Tongue (tissue), 3 donors: ENCODE measurements at places on chromosomes 1 and 21.

DNA sequence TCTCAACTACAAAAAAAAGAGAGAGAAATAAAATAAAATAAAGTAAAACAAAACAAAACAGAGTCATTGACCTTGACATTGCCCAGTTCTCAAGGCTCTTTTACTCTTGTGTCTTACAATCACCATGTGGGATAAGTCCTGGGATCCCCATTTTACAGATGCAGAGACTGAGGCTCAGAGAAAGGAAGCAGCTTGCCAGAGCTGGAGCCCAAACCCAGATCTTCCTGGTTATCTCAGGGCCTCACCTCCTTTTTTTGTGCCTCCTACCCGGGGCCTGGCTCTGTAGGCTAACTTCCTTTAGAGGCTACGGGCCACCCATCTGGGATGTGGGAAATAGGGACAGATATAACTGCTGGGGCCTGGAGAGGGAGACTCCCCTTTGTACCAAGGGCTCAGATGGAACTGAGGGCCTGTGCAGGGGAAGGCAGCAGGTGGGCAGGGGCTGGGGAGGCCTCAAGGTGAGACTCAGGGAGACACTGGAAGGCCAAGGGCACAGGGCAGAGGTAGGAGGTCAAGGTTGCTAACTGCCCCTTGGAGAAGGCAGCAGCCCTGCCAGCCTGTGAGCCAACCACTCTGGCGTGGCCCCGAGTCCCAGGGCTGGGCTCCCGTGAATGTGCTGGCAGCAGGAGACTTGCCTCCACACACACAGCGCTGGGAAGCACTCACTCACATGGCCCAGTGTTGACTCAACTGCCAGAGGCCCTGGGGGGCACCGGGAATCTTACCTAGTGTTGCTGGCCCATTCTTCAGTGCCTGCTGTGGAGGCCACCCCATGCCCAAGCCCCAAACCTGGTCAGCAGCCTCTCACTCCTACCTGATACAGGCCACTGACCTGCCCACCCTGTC is 6.5 kb upstream of the ECE1 start:
- DNase-seq, result no peak

DNA sequence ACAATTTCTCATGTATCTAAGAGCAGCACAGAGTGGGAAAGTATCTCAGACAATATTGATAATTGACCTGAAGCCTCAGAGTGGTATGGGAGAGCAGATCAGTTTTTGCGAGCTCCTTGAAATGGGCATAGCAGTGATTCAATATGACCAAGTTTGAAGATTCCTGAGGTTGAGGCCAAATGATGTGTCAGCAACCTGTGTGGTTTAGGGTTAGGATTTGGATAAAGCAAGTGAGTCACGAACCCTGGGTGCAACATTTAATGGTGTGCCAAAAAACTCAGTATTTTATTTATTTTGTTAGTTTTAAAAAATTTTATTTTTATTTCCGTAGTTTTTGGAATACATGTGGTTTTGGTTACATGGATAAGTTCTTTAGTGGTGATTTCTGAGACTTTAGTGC is 92.5 kb upstream of the C21orf91 start:
- DNase-seq, result no peak

DNA sequence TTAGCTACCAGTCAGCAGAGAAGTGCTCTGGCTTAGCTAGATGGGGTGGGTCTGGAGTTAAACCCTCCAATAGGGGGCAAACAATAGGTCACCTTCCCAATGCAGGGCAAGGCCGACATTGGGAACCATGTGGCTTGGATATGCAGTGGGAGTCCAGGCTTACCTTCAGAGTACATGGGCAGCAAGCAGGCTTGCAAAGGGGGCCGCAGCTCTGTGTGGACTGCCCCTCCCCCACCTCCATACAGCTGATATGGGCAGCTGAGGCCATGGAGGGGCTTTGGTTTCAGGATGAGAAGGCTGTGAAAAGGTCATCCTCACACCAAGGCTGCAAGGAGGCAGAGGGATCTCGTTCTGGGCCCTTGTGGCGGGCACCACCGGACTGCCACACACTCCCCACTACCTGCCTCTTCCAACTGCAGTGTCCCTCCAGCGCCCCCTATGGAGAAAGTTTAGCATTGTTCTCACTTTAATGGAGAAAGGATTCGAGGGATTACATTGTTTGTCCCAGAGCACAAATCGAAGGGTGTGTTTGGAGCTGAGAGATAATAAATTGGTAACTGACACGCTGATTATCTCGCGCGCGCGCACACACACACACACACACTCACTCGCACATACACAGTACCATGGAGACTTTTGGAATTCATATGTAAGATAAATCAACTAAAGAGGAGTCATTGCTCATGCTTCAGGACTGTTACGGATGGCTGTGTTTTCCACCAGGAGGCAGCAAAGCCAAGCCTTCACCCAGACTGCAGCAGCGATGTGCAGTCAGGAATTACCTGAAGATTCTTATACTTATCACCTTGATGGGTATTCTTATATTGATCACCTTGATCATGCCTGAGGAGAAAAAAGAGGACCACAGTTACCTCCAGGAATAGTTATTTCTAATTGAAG is 7.0 kb upstream of the SMCP start:
- DNase-seq, result peak; percentile 50

- no peak for DNase-seq
Measured at GRCh38 chr1:165487921-165488320, 43.0 kb upstream of the RXRG start.

DNA sequence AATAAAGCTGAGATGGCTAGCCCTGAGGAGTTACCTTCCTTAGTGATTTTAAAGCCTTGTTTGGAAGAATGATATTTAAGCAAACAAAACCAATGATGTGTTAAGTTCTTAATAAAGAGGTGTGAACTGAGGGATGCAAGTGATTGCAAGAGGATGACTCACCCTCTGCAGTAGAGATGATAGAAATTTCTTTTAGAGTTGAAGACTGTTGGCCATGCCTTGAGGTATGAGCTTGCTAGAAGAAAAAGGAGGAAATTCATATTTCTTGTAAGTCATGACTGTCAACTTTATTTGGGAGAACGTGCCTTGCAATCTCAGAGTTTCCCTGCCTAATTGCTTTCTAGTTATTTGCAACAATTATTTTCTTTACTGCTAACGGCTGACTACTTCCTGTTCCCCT is 94.7 kb downstream of the PLA2G4A start:
- no peak for DNase-seq

DNA sequence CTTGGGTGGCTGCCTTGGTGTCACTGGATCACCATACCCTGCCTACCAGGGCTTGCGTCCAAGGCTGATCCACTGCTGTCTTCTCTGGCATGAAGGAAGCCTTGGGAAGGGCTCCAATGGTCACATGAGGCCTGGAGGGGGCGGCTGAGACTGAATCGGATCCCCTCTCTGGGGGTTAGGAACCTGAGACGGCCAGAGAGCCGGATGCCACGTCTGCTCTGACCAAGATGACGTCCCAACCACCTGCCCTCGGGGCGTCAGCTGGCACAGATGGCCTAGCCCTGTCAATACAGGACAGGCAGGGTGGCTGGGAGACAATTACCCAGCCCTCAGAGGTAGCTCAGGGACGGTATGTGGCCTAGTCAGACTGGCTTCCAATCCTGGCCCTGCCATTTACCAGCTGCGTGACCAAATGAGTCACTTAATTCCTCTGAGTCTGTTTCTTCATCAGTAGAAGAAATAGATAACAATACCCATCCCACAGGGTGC is 5.4 kb downstream of the TRIM62 start:
- peak; percentile 96 for DNase-seq

- DNase-seq, result no peak
Measured at GRCh38 chr1:39789571-39790110, 976 bp upstream of the BMP8B start.

DNA sequence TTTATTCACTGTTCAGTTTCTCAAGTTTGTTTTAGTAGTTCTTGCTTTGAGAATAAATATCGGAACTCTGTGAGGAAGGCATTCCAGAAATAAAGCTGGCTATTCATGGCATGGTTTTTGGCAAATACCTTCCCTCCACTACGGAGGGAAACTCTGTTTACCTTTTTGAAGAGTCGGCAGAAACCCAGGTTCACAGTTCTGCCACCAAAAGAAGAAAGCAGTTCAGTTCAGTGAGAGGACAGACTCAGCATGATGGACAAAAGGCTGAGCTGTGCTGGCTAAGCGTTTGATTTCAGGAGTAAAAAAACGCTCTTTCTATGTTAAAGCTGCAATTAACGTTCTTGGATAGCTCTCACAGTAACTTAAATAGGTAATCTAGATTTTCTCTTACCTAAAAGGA is 42.4 kb downstream of the CNN3 start:
- DNase-seq, result peak; percentile 62

GRCh38 chr1:113401067-113401466 is 10.8 kb downstream of the MAGI3 start:
- no peak for DNase-seq

- DNase-seq, result no peak
Measured at GRCh38 chr1:245742896-245743295, 588.1 kb downstream of the KIF26B start.

GRCh38 chr1:42551180-42551579 is 88.1 kb downstream of the CCDC30 start:
- DNase-seq, result no peak

DNA sequence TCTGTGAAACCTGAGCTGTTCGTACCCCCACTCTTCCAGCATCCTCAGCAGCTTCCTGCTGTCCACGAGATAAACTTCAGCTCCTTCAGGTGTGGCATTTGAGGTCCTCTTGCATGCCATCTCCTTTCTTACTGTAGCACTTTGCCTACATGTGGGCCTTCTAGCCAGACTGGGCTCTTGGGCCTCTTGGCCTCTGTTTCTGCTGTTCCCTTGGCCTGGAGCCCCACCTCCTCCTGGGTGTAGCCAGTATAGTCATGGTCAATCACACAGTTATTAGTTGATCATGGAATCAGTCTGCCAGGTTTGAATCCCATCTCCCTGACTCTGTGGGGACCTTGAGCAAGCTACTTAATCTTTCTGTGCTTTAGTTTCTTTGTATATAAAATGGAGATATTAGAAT is 26.4 kb downstream of the TMEM53 start:
- peak; percentile 48 for DNase-seq

DNA sequence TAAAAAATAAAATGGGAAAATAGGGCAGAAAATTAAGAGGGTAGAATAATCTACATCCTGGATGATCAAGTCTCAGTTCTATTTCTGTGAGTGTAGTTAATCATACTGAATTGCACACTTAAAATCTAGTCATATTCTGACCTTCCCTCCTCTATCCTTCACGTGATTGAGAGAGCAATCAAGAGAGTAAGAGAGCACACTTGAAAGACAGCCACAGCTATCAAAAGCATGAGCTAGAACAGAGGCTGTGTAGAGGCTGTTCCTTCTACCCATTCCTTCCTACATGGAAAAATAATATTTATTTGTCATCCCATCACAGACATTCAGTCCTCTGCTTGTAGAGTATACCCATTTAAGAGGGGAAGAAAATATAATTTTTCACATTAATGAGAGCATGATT is 52.4 kb downstream of the PHC2 start:
- DNase-seq, result no peak

DNA sequence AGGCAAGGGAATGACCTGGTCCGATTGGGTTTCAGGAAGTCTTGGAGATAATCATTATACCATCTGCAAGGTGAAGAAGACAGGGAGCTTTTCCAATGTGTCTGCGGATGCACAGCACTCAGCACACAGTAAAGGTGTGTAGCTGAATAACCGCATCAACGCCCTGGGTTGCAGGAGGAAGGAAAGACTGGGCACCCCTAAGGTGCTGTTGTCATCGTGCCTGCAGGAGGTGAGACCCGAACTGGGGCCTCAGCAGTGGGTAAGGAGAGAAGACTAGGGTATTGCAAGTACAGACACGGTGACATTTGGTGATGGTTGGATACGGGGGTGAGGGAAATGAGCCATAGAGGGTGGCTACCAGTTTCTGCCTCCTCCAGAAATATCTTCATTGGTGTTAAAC is 1.1 kb upstream of the TRIM62 start:
- no peak for DNase-seq

- DNase-seq, result peak; percentile 89
Measured at GRCh38 chr21:46092026-46092764, 5.7 kb upstream of the COL6A2 start.

GRCh38 chr1:29397981-29398380 is 161.7 kb downstream of the PTPRU start:
- no peak for DNase-seq

DNA sequence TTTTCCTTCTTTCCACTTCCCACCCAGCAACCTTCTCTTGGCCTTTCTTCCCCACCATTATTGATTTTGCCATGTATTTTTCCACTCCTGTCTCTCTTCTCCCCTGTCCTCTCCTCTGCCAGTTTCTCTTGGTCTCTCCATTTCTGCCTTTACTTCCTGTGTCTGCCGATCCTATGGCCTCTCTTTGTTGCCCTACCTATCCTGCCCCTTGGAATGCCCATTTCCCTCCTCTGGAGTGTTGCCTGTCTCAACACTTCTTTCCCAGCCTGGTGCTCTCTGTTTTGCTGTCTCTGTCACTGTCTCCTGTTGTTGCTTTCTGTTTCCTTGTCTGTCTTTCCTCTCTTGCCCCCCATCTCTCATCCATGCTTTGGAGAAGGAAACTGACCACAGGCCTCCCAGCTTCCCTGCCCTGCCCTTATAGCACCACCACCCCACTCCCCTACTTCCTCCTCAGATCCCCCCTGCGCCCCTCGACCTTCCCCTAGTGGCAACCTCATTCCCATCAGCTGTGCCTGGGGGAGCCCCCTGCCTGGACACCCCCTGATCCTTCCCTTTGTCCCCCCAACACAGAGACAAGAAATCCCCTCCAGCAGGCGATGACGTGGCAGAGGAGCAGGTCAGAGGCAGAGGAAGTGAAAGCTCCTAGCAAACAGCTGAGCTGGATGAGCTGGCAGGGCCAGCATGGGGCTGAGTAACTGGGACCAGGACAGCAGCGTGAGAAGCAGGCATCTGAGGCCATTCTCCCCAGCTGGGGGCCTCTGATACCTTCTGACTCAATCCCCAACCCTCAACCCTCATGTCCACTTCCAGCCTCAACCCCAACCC is 6.6 kb upstream of the ETV3L start:
- DNase-seq, result no peak

DNA sequence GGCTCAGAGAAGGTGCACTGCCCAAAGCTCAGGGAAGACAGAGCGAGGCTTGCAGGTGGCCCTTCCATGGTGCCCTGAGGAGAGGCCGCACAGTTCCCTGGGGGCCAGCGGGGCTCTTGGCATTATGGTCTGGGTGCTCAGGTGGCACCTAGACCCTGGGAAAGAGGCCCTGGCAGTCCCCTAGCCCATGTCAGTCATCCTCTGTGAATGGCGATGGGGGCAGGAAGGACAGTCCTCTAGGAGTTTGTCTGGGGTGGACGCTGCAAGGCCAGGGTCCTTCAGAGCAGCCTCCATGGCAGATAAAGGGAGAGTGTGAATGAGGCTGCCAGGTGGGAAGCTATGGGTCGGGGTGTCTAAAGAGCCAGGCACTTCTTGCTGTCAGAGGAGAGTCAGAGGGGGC is 345.9 kb upstream of the VAMP3 start:
- DNase-seq, result no peak
